ENCODE measurements at places on chromosomes 16 and 17.

DNA sequence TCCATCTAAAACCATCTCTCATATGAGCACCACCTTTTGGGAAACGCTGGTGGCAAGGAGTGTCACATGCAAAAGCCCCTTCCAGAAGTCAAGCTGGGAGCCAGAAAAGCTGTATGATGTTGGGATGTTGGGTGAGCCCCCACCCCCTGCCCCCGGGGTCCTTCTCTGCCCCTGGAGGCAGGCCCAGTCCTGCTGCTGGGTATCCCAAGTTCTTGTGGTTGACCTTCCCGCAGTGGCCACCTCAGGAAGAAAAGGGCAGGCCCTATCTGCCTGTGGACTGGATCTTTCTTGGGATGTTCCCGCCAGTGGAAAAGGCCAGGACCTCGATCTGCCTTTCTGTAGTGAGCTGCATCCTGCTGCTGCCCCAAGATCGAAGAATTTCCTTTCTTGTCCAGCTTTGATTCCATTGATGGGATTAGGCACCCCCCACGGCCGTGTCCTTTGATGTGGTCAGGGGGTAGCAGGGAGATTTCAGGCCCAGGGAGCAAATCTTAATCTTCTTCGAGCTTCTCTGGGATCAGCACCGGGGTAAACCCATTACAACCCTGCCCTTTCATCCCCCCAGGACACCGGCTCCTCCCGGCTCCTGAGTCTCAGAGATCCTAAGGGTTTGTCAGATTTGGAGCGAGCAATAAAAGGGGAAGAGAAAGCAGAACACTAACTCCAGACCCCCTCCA is 165.6 kb downstream of the RAB11FIP4 start:
- DNase-seq = no peak

- no peak for DNase-seq
Observed at GRCh38 chr17:36135465-36135864, 31.8 kb downstream of the CCL4 start.

- no peak for DNase-seq
Observed at GRCh38 chr17:82874011-82874835, 34.4 kb upstream of the ZNF750 start.

DNA sequence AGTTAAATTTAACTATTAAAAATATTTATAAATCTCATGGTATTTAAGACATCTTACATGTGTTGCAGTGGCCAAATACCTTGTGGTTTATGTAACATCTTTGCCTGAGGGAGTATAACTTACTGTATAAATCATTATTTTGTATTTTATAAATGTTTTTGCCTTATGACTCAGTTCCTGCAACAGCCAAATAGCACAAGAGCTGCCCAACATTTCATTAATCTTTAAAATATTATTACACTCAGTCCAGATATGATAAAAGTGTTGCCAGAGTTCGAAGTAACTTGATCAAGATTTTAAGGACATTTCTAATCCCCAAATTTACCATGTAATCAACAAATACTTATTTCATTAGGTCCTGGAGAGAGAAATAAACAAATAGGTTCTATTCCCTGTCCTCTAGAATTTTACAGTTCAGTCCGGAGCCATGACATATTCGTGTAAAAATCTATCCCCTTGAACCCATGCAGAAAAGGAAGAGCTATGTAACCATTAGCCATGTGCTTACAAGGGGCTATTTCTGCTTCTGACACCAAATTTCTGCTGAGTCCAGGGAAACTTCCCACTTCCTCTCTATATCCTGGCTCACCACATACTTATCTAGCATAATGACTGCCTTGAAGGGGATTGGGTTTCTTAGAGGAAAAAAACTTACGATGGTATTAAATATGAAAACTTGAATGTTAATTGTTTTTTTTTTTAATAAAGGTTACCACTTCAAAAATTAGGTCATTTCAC is 44.0 kb downstream of the IRX6 start:
- no peak for DNase-seq

GRCh38 chr16:54846766-54847165 is 83.9 kb upstream of the IRX5 start:
- DNase-seq = no peak

- DNase-seq = no peak
Observed at GRCh38 chr17:77898521-77899434, 59.7 kb upstream of the TNRC6C start.

- no peak for DNase-seq
Observed at GRCh38 chr17:58536542-58536941, 22.1 kb upstream of the MTMR4 start.

- DNase-seq = no peak
Observed at GRCh38 chr17:62662855-62663254, 35.4 kb downstream of the MRC2 start.

DNA sequence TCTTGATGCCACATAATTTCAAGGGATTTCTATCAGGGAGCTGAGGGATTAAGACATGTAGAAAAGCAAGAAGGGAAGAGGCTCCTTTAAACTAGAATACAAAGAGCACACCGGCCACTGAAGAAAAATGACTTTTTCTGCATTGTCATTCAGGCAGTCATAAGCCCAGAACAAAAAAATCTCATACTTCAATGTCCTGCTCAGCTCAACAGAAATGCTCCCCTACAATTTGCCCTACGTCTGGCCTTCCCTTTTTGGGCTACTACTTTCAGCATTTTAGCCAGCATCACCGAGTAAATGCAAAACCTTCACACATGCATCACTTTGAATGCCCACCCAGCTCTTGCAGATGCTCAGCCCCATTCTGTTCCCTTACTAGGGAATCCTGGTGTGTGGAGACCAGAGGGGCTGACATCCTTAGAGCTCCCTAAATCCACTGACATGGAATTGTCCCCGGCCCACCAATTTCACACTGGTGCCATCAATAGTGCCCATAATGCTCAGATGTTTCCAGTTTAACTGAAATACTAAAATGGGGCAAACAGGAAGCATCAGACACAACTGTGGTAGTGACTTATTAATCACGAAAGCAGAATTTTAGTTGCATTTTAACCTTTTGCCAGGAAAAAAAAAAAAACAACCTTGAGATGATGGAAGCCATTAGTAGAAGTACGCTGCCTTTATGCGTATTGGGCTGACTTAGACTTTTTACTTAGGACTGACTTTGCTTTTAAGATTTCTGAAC is 2.7 kb downstream of the MAP3K14 start:
- DNase-seq = peak; percentile 31

GRCh38 chr16:49510654-49511305 is 137.2 kb downstream of the C16orf78 start:
- DNase-seq = no peak

GRCh38 chr16:8963010-8963820 is 491 bp downstream of the USP7 start:
- peak; percentile 15 for DNase-seq

- no peak for DNase-seq
Observed at GRCh38 chr17:67401598-67402504, 24.8 kb downstream of the PITPNC1 start.

GRCh38 chr17:49587366-49588073 is 11.8 kb downstream of the NXPH3 start:
- DNase-seq = no peak

DNA sequence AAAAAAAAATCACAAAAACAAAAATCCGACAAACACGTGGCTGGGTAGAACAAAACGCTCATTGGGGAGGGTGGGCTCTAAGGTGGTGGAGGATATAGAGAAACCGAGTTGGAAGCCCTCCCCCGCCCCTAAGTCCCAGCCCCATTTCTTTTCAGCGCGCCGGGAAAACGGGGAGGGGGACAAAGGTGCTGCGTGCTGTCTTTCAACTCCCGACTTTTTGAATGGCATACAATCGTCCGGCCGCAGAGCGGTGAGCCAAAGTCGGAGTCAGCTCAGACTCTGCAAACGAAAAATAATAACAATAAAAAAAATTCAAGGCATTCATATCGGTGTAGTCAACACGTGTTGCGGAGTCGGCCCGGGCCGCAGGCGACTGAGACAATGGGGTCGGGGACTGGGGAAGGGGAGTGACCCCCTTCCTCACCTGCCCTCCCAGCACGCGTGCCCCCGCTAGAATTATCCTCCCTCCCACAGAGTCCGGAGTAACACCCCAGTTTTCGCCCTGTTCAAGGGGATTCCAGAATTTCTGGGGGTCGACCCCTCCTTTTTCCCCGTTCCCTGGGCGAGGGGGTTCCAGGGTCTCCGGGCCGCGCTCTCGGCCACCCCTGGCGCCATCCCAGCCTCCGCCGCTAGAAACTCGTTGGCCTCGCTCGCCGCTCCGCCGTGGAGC is 1.7 kb upstream of the IGF2BP1 start:
- DNase-seq = no peak

DNA sequence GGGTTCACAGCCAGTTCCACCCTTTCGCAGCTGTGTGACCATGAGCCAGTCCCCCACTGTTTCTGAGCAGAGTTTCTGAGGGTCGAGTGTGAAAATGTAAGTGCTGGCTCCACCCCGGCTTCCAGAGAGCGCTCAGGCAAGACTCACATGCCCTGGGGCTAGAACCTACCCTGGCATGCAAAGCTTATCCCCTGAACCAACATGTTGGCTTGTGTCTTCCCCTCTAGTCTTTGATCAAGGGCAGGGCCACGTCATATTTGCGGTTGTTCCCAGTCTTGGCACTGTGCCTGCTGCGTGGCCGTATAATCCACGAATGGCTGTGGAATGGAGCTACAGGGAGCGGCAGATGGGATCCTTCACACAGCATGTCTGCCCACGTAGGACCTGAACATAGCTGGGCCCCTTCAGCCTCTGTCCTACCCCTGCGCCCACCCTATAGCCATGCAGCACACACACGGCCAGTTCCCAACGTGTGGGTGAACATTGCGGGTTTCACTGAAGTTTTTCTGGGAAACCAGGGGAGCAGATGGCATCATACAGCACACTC is 84.8 kb downstream of the MRM1 start:
- DNase-seq = no peak

DNA sequence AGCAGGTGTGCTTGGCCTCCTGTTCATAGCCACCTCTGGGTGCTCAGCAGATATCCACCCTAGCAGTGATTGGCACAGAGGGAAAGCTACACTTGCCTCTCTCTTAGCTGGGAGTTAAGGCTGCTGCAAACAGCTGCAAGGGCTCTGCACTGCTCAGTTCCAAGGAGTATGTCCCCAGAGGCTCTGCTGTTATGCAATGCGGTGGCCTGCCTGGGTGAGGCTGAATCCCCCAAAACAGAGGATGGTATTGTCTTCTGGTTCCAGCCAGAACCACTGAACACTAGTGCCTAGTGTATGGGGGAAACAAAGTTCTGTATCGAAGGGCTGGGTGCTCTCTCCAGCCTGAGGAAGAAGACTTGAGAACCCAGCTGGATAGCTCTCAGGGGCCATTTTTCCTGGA is 16.8 kb downstream of the TMEM94 start:
- DNase-seq = no peak

DNA sequence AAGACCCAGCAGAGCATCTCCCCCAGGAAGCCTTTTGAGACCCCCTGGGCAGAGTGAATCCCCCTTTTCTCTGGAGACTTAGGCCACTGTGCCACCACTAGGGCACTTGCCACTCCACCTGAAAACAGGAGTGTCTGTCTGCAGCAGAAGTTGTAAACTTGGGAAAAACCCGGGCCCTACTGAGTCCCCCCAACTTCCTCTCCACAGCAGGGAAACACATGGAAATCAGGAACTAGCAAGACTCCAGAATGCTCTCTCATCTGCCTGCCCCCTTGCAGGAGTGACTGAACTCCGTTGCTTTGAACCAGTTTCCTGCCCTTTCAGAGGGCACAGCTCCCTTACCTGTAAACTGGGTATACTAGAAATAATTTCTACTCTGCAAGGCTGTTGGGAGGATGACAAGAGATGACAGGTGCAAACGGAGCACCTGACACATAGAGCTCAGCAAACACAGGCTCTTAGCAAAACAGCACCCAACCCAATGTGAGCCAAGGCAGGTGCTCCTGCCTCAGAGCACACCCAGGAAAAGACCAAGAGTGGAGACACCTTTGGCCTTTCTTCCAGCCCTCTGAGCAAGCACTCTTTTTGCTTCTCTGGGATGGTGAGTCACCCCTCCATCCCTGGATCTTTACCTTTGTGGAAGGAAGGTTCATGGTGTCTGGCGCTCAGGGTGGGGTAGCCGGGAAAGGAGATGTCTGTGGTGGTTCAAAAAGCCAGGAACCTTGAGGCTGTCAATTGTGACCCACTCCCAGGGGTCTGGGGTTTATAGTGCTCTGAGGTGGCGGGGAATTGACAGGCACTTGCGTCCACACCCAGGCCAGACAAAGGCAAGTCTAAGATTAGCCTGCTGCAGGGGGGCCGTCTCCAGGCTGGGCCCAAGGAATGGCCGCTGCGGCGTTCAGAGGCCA is at the start of gene HCRT:
Gene HCRT, minus strand, starts transcription at position 740 of the 908 bp plus-strand sequence. Its CDS starts 87 bp downstream, at position 653.
- DNase-seq = no peak

DNA sequence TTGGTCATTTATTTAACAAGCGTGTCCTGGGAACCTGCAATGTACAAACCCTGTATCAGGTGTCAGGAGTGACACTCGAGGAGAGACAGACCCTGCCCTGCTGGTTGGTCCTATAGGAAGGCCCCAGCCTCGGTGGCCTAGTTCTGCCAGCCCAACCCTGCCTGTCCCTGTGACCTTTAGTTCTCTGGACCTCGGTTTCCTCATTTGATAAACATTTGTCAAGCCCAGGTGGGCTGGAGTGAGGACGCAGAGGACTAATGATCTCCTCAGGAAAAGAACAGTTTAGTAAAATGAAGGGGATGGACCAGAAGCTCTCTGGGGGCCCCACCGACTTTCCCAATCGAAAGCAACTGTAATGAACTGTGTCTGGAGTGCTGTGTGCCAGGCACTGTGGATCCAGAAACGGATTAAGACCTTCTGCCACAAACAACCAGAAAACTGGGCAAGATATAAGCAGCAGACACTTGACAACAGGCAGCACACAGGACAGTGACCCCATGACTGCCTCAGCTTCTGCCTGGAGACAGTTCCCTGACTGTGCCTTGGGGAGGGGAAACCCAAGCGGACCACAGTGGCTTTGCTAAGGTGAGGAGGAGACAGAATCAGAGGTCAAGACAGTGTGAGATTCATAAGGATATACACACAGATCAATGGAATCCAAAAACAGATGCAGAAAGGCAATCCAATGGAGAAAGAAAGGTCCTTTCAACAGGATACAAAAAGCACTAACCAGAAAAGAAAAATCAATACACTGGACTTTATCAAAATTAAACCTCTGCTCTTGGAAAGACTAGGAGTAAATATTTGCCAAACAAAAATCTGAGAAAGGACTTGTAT is 8.8 kb downstream of the PRCD start:
- DNase-seq = no peak

DNA sequence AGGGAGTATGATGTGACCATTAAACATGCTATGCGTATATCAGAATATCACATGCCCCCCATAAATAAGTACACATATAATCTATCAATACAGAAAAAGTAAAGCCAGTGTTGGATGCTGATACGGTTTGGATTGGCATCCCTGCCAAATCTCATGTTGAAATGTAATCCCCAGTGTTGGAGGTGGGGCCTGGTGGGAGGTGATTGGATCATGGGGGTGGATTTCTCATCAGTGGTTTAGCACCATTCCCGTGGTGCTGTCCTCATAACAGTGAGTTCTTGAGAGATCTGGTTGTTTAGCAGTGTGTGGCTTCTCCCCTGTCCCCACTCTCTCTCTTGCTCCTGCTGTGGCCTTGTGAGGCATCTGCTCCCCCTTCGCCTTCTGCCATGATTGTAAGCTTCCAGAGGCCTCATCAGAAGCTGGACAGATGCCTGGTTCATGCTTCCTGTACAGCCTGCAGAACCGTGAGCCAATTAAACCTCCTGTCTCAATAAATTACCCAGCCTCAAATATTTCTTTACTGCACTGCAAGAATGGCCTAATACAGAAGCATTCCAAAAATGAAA is 88.9 kb downstream of the AATF start:
- DNase-seq = no peak

- DNase-seq = no peak
Observed at GRCh38 chr17:77072670-77073069, 68.1 kb upstream of the SEC14L1 start.

Measured in activated naive CD4-positive, alpha-beta T cell treated with Interleukin-2 at 50 U/mL for 16 hours (primary cell).